Anterior cingulate cortex (tissue), 58 donors: ENCODE measurements at places on chromosomes 6 and 20.

GRCh38 chr6:23180504-23181293 lies 611.3 kb downstream of the HDGFL1 start:
- peak; percentile 44 for DNase-seq

- DNase-seq: no peak
Observed at GRCh38 chr20:15512916-15513315, 1060.3 kb downstream of the KIF16B start.

- DNase-seq: no peak
Observed at GRCh38 chr6:143718472-143718871, 40.7 kb downstream of the PHACTR2 start.

DNA sequence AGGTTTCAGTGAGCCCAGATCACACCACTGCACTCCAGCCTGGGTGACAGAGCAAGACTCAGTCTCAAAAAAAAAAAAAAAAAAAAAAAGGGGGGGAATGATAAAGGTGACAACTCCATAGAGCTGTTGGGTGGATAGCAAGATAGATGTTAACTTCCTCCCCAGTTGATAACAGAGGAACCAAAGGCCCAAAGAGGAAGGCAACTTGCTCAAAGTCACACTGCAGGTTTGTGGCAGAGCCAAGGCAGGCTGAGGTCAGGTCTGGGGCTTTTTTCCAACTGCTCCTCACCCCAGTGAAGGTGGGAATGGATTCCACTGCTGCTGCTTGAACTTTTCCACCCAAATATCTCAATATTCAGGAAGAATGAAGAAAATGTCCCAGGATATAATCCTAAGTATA lies 26.7 kb downstream of the HCK start:
- DNase-seq: no peak

- DNase-seq: no peak
Observed at GRCh38 chr6:129498950-129499842, 210.8 kb downstream of the ARHGAP18 start.

GRCh38 chr6:15518878-15519277 lies 143.9 kb downstream of the DTNBP1 start:
- no peak for DNase-seq

GRCh38 chr6:150093397-150093796 lies 24.5 kb upstream of the ULBP3 start:
- no peak for DNase-seq

DNA sequence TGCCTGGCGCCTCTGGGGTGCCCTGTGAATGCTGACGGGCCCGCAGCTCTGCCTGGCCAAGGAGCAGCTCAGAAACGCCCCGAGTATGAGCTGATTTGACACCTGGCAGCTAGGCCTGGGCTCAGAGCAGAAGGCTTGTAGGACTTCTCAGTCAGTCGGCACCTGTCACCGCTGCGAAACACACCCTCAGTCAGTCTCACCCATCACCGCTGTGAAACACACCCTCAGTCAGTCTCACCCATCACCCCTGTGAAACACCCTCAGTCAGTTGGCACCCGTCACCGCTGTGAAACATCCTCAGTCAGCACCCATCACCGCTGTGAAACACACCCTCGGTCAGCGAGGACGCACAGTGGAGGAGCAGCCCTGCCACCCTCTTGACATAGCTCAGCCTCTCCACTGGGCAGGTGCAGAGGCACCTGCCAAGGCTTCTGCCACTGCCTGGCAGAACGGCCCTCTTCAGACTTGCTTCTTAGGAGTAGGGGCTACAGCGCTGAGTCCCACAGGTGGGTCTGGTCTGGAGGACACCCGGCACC lies 109.0 kb downstream of the PSMB1 start:
- no peak for DNase-seq

DNA sequence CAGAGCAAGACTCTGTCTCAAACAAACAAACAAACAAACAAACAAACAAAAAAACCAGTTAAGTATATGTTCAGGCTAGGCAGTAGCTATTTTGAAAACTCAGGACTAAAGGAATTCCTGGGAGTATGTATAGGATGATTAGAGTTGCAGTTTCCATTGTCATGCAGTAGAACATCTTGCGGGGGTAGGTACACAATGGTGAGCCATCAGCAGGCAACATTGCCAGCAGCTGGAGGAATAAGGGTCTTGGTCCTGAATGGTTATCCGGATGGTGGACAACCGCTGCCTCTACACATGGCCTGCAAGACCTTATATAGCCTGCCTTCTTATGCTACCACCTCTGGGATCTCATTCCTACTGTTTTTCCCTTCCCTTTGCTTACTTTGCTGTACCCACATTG lies 297.5 kb downstream of the SOX4 start:
- no peak for DNase-seq

DNA sequence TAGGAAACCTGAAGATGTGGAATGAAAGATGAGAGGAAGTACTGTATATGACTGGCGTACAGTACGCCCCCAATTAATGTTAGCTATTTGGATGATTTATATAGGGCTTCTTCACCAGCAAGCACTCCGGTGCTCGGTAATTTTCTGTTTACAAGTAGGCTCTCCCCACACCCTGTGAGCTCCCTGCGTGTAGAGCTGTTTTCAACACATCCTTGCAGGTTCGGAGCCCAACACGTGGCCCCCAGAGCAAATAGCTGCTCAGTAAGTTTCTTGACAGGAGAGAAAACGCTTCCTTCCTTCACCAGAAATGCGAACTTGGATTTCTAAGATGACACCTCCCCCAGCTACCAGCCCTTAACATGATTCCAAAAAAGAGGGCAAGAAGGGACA lies 1.2 kb upstream of the RAB22A start:
- no peak for DNase-seq
